Hematopoietic multipotent progenitor cell treated with erythropoietin and hydrocortisone succinate and interleukin-3 and kit ligand, for 4 days (in vitro differentiated cells): ENCODE measurements at places on chromosomes 11 and 22.

- DNase-seq = peak; percentile 45
Observed at GRCh38 chr11:47395223-47396048, 13.0 kb upstream of the SLC39A13 start.

DNA sequence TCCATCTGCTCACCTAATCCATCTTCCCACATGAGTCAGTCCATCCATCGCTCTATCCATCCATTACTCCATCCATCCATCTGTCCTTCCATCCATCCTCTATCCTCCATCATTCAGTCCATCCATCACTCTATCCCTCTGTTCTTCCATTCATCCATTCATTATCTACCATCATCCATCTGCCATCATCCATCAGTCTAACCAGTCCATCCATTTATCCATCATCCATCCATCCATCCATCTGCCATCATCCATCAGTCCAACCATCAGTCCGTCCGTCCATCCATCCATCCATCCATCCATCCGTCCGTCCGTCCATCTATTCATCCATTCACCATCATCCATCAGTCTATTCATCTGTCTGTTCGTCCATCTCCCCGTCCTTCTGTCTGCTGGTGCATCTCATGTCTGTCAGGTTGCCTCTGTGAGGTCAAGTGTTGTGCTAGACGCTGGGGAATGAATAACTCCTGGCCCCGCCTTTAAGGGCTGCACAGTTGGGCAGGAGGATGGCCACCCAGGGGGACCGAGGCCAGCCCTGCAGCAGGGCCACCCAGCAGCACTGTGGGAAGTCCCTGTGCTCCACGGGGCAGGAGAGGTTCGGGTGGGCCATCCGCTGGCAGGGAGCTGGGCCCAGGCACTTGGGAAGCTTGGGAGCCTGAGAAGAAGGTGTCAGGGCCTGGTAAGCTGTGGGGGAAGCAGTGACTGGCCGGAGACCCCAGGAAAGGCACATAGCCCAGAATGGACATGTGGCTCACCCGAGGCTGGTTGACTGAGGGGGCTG, 137.1 kb downstream of the CTTN start:
- DNase-seq = no peak

- no peak for DNase-seq
Observed at GRCh38 chr22:20904980-20905355, 12.2 kb upstream of the CRKL start.

DNA sequence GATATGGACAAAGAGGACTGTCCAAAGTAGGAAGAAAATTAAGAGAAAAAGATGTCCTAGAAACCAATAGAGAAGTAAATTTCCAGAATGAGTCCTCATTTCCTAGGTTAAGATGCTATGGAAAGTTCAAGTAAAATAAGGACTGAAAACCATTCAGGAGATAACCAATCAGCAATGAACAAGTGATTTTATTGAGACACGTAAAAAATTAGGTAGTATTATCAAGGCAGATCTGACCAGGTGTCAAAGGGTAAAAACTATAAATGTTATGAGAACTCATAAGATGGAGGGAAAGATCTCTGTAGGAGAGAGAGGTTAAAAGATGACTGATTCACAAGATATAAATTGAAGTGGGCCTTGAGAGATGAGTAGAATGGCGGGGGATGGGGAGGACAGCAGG, 50.2 kb downstream of the SPATA19 start:
- DNase-seq = no peak

DNA sequence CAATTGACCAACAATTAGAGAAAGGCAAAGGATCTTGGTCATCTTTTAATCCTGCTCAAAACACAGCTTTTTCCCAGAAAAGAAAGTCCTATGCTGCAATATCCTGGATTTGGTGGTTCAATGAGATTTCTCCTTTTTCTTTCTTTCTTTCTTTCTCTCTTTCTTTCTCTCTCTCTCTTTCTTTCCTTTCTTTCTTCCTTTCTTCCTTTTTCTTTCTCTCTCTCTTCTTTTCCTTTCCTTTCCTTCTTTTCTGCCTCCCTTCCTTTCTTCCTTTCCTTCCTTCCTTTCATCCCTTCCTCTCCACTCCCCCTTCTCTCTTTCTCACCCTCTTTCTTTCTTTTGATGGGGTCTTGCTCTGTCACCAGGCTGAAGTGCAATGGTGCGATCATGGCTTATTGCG, 31.7 kb upstream of the MSANTD2 start:
- DNase-seq = no peak
